Bone marrow (tissue), 2 donors: ENCODE measurements at places on chromosomes 2 and 18.

GRCh38 chr2:196441527-196441926, 198.0 kb upstream of the CCDC150 start:
- no peak for DNase-seq

DNA sequence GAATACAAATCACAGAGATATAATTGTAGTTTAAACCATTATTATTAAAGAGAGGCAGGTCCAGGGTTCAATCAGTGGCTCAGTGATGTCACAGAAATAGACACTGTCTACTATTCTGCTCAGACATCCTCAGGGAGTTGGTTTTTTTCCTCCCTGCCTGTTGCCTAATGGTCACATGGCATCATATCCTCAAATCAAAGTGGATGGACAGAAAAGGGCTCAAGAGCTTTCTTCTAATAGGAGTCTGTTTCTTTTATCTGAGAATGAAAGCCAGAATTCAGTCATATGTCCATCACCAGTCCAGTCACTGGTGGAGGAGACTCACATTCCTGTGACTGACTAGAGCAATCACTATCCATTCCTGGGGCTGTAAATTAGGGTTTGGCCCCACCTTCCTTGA, 27.9 kb upstream of the EPC2 start:
- DNase-seq: no peak

- DNase-seq: no peak
Observed at GRCh38 chr18:61337527-61337926, 4.3 kb downstream of the CDH20 start.

GRCh38 chr18:2547477-2548087, 23.7 kb downstream of the METTL4 start:
- DNase-seq: no peak

DNA sequence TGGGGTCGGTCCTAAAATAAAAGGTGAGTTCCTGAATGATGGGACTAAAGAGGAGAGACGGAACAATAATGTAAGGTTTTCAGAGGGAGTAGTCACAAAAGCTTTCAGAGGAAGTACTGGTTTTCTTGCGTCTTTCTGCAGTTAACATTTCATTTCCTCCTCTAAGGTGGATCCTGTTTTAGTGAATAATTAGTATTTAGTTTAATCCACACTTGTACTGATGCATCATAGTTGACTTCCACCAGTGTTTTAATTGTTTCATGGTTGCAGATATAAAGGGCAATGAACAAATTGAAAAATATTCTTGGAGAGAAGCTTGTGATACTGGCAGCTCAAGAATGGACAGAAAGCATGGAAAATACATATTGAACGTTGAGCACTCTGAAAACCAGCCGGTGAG, at the start of gene DYNAP:
Gene DYNAP (plus strand): TSS at position 301 of the 400 bp plus-strand sequence. CDS start 38 bp downstream, at position 339.
- no peak for DNase-seq

GRCh38 chr2:208783184-208783583, 376.6 kb downstream of the PTH2R start:
- DNase-seq: no peak

DNA sequence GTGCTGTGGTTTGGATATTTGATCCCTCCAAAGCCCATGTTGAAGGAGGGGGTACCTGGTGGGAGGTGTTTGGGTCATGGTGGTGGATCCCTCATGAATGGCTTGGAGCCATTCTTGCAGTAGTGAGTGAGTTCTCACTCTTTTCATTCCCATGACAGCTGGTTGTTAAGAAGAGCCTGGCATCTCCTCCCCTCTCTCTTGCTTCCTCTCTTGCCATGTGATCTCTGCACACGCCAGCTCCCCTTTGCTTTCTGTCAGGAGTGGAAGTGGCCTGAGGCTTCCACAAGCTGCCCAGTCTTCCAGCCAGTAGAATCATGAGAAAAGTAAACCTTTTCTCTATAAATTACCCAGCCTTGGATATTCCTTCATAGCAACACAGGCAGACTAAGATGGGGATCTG, 8.6 kb downstream of the ADD2 start:
- DNase-seq: no peak

DNA sequence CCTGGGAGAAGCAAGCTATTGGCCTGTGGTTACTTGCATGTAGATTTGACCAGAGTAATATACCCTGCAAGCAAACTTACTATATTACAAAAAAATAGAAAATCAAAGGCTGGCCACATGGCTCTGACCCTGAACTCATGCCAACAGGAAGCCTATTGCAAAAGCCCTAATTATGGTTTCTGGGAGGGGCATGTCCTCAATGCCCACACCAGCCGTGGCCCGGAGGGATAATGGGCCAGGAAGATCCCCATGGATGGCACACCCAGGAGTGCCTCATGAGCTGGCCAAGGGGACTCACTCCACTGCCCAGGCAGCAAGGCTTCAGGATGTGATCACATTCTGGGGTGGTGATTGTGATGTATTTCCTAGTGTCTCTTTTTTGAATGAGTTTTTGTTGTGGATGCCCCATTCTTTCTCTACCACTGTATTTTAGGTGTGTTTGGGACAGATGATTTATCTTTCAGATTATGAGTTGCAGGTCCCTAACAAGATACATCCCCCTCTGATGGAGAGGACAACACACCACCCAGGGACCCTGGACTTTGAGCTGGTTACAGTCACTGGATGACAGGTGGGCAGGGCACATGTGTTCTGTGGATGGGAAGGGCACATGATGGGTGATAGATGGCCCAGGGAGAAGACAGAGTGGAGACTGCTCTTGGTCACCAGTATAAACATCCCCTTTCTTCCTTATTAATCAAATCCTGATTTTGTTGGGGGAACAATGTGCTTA, 18.7 kb upstream of the TFCP2L1 start:
- DNase-seq: no peak

GRCh38 chr2:173311844-173312606, 42.6 kb upstream of the CDCA7 start:
- no peak for DNase-seq

- no peak for DNase-seq
Observed at GRCh38 chr2:19861813-19862212, 40.0 kb downstream of the TTC32 start.

GRCh38 chr2:238406221-238406997, 20.3 kb upstream of the ASB1 start:
- DNase-seq: no peak
